Smooth muscle cell of the umbilical artery (primary cell): ENCODE measurements at places on chromosomes 4 and X. TPM values are rescaled to one million over a fixed set of nuclear protein-coding genes. Genes with fewer than 3 reads are reported as not detected.

Gene CT45A3
- total RNA-seq: not detected in 2 replicates

Gene TMEM255A
- under 0.01 and 0.05 TPM in 2 replicates for total RNA-seq

Gene PDLIM3
- total RNA-seq: 135 and 158 TPM in 2 replicates

Gene AFF1
- 11.0 and 19.1 TPM in 2 replicates for total RNA-seq

Gene ZFP92
- 0.83 and 1.5 TPM in 2 replicates for total RNA-seq

Gene GABRE
- total RNA-seq: 28.9 and 41.3 TPM in 2 replicates

Gene XPNPEP2
- not detected in 2 replicates for total RNA-seq

Gene MGARP
- 20.4 and 46.9 TPM in 2 replicates for total RNA-seq

Gene GYPB
- total RNA-seq: not detected in 2 replicates
